ENCODE measurements at places on chromosomes 12 and 14.

- no peak for DNase-seq
These were observed 36.4 kb downstream of the PDE3A start for GRCh38 chr12:20404576-20405346.

- DNase-seq, result no peak
These were observed 114.5 kb downstream of the EGLN3 start for GRCh38 chr14:33836203-33836899.

- DNase-seq, result no peak
These were observed 12.8 kb upstream of the HPD start for GRCh38 chr12:121871467-121871866.

GRCh38 chr12:62976110-62976662, 41.2 kb upstream of the PPM1H start:
- DNase-seq, result no peak

GRCh38 chr12:2578772-2579171, 216.0 kb upstream of the FKBP4 start:
- DNase-seq, result no peak

GRCh38 chr14:61322011-61322798, 826 bp downstream of the PRKCH start:
- no peak for DNase-seq

GRCh38 chr12:107267604-107268003, 174.3 kb upstream of the CRY1 start:
- no peak for DNase-seq

GRCh38 chr14:105140581-105140980, 28.0 kb downstream of the JAG2 start:
- DNase-seq, result no peak

GRCh38 chr12:54324617-54325441, at the start of gene COPZ1:
TSS of gene COPZ1 (plus strand) at chr12:54325131. CDS start at chr12:54325164, 33 bp downstream.
- peak; percentile 99 for DNase-seq

- DNase-seq, result no peak
These were observed 733 bp downstream of the TTC7B start for GRCh38 chr14:90815572-90815821.

DNA sequence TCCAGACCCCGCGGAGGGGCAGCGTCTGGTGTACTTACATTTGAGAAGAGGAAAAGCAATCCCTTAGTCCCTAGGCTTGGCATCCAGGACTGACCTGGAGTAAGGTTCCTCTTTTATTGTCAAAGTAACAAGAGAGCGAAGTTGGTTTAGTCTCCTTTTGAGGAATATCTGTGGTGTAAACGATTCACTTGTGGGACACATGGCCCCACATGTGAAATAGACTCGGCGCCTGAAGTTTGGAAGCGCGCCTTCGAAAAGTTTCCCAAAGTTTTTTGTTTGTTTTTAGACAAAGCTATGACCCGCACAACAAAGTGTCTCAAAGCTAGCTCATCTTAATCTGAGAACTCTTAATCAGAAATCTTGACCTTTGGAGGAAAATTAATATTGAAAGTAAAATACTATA, 744 bp downstream of the STYX start:
- no peak for DNase-seq

GRCh38 chr14:45084946-45085346, 1.0 kb downstream of the PRPF39 start:
- DNase-seq, result no peak

DNA sequence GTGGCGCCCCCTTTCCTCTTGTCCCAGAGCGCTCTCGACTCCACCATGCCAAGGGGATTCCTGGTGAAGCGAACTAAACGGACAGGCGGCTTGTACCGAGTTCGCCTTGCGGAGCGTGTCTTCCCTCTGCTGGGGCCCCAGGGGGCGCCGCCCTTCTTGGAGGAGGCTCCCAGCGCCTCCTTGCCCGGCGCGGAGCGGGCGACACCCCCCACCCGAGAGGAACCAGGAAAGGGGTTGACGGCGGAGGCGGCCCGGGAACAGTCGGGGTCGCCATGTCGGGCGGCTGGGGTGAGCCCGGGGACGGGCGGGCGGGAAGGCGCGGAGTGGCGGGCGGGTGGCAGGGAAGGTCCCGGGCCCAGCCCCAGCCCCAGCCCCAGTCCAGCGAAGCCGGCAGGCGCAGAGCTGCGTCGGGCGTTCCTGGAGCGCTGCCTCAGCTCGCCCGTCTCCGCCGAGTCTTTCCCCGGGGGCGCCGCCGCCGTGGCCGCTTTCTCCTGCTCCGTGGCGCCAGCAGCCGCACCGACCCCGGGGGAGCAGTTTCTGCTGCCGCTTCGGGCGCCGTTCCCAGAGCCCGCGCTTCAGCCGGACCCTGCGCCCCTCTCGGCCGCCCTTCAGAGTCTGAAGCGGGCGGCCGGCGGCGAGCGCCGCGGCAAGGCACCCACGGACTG, 376 bp downstream of the INSM2 start:
- peak; percentile 79 for DNase-seq

DNA sequence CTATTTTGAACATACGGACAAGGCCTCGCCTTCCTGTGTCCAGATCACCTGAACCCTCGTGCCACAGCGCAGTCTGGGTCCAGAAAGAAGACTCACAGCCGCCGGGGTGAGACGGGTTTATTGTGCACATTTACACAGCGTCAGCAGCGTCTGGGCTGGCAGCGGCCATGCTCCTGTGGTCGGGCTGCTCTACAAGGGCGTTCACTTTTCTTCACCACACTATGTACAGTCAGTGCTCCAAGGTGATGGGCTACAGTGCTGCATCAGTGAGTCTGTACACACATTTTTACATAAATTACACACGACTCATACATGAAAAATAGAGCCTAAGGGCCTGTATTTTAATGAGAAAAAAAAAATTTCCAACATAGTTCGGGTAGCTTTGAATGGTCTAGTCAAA, 18.0 kb downstream of the ZFYVE21 start:
- DNase-seq, result no peak

DNA sequence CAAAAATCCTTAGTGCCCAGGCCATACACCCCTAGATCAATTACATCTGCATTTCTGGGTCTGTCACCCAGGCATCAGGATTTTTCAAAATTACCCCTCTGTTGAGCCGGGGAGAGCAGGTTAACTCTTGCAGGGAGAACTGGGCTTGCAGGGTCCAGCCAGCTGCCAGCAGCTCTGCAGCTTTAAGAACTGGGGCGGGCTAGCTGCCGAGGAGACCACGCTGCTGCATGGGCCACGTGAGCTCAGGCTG, at the start of gene DGLUCY:
Gene DGLUCY (plus strand): TSS at position 245 of the 250 bp plus-strand sequence. CDS start 46,222 bp downstream, outside the sequence.
- peak; percentile 60 for DNase-seq

- DNase-seq, result no peak
These were observed 15.7 kb downstream of the RERG start for GRCh38 chr12:15205341-15206010.

- peak; percentile 87 for DNase-seq
These were observed 24.5 kb downstream of the GPRC5D start for GRCh38 chr12:12927211-12928079.

GRCh38 chr12:53344824-53345485, 8.8 kb upstream of the SP7 start:
- DNase-seq, result peak; percentile 41

GRCh38 chr12:93198086-93198485, 179.6 kb upstream of the NUDT4 start:
- no peak for DNase-seq

DNA sequence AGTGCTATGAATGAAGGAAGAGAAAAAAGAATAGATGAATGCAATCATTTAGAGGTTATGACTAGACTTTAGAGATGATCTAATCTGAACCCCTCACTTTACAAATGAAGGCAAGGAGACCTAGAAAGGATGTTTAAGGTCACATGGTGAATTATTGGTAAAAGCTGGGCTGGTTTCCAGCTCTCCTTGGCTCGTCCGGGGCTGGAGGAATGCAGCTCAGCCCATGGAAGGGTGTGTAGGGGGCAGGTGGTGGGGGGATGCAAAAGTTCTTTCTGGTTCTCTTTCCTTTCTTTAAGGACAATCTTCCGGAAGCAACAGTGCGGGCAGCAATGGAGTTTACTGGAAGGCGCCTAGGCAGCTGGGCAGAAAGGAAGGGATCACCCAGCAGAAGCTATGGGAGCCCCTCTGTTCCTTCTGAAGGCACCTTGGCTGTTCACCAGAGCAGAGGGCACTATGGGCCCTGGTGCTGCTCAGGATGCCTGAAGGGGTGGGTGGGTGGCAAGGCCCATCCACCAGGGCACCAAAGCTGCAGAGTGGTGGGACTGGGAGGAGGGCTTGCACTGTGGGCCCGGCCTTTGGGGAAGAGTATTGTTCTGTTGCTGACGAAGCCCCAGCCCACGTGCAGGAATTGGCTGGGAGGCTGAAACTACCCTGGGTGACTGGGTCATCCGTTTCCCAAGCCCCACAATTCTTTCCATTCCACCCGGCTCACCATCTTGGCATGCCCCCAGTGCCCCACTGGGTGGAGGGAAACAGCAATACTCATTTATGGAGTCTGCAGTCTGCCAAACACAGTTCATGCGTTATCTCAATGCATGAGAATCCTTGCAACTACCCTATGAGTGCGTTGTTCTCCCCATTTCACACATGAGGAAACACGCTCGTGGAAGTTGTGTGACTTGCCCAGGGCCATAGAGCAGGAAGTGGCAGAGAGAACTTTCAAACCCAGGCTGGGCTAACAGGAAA, 78.2 kb downstream of the IRF2BPL start:
- DNase-seq, result no peak

- no peak for DNase-seq
These were observed 7.0 kb downstream of the NCKAP1L start for GRCh38 chr12:54504550-54504949.

GRCh38 chr14:98375566-98375965, 896.4 kb downstream of the BCL11B start:
- DNase-seq, result no peak

DNA sequence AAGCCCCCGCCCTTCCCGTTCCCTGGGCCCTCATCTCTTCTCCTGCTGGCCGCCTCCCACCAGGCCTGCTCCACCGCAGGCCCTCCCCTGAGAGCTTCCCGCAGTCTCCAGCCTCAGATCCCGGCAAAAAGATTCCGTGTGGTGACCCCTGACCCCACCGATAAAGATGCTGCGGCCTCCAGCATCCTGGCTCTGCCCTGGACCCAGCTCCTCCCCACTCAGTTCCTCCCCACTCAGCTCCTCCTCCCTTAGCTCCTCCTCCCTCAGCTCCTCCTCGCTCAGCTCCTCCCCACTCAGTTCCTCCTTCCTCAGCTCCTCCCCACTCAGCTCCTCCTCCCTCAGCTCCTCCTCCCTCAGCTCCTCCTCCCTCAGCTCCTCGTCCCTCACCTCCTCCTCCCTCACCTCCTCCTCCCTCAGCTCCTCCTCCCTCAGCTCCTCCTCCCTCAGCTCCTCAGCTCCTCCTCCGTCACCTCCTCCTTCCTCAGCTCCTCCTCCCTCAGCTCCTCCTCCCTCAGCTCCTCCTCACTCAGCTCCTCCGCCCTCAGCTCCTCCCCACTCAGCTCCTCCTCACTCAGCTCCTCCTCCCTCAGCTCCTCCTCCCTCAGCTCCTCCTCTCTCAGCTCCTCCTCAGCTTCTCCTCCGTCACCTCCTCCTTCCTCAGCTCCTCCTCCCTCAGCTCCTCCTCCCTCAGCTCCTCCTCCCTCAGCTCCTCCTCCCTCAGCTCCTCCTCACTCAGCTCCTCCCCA, 17.0 kb downstream of the NOC4L start:
- DNase-seq, result no peak

DNA sequence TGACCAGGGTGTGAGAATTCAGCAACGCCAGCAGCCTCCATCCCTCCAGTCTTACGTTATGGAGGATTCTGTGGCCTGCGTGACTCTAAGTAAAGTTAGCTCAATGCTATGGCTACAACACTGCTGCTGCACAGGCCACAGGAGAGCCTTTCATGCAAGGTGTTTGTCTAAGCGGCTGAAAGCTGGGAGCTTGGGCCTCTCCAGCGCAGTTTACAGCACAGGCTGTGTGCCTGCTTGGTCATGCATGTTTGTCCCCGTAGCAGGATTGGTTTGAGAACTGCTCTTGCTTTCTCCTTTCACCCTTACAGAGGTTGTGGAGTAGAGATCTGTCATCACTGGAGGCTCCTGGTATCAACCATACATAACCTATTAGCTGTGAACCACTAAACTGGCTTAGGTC, 113.1 kb upstream of the TMCC3 start:
- no peak for DNase-seq

DNA sequence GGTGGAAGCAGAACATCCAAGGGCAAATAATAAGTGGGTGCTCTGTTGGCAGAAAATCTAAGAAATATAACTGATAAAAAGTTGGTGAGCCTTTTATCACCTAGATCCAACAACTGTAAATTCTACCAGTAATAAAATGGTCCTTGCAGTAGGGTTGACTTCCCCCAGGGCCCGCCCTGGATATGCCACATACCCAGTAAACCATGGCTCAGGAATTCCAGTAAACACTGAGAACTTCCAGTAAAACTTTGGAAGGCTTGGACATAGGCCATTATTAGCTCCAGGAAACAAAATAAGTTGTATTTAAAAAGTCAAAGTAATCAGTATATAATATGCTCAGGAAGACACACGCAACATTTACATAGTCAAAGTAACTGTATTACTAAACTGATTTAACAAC, 402.2 kb downstream of the BCAT1 start:
- DNase-seq, result no peak

Data from NCI-H1436 (cell line).